NCI-H1105 (cell line): ENCODE measurements at places on chromosomes 1 and 21.
A peak's percentile ranks its signal among the peaks of the same experiment; 100 is the strongest.

DNA sequence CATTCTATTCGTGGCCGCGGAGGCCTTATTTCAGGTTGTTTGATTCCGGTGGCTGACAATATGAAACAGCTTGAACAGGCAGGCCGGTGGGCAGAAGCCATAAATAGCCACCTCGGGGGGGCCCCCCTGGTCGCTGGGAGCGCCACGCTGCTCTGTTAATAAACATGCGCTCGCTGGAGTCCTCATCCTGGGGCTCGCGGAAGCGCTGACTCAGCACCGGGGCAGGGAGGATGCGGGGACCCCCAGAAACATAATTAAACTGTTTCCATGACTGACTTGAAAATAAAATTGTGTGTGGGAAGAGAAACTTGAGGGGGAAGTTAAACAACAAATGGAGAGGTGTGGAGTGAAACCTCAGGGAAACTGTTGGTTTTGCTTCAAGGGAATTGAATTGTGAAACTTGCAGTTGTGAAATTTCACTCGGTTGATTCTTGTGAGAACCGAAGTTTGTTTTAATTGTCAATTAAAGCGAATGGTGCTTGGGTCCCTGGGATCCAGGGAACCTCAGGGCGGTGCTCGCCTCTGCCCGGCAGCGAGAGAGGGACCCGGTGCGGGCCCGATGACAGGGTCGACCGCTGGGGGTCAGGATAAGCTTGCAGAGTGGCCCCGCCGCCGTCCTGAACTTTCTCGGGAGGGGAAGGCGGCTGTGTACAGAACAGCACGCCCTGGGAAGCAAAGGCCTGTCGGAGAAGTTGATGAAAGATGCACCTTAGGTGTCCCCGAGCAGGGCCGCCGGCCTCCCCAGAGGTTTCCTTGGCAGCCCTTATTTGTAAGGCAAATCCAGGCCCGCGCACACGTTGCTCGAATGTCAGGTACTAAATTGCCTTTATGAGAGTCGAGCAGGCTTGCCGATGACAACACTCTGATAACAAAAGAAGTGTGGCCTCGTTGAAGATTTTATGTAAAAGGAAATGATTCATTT is 176.9 kb upstream of the LMO4 start:
- DNase-seq, result no peak

GRCh38 chr21:35575280-35575915 is 484.9 kb downstream of the SETD4 start:
- DNase-seq, result no peak

GRCh38 chr1:63557365-63557987 is 34.2 kb downstream of the EFCAB7 start:
- peak; percentile 2 for DNase-seq

GRCh38 chr1:230425252-230426091 is 660 bp downstream of the PGBD5 start:
- no peak for DNase-seq

DNA sequence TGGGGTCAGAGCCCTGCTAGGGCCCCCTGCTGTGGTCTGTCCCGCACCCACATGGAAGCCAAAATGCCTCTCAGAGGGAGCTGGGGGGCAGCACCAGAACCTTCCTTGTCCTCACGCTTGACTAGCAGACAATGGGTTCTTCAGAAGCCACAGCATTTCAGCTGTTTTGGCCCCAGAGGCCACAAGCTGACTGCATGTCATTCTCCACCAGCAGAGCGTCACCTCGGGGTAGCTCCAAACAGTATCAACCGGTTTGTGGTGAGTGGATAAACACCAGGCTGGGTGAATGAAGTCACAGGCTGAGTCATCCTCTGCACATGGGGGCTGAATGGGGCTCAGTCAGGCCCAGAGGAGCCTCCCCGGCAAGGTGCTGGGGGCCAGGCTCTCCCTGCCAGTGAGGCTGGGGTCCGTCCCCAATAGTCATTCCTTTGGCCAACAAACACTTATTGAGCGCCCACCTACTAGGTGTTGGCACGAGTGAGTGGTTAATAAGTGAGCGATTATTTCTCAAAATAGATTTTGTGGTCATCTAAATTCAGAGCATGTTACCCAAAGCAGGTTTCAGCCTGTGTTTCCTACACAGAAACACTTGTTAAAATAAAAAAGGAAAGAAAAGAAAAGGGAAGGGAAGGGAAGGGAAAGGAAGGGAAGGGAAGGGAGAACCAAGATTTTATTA is 9.1 kb downstream of the OLIG1 start:
- no peak for DNase-seq

DNA sequence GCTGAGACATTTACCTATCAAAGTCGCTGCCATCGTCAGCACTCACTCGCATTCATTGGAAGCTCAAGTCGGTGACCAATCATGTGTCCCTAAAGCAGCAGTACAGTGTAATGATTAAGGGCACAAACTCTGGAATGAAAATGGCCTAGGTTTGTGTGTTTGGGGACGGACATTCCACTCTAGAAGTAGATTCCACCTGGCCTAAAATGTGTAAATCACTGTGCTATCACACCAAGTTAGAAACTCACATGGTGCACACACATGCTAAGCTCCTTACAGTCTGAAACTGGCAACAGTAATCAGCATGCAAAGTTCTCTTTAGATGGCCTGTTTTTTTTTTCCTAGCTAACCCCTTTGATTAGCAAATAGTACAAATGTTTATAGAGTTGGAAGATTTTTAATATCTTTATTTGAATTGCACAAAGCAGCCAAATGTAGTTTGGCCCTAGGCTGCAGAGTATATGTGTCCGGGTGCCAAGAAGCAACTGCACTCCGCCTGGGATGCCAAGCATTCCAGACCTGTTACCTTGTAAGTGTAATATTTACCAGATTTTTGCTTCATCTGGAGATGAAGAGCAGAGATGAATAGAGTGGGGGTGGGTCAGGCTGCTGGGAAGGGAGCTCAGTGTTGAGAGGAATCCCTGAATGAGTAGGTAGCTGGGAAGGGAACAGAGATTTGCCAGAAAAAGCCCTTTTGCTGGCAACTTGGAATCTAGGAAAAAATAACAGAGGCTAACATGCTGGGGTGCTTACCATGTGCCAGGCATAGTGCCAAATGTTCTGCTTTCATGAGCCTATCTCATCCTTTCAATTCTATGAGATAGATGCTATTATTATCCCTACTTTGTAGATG is 35.2 kb downstream of the TGFB2 start:
- peak; percentile 34 for DNase-seq

DNA sequence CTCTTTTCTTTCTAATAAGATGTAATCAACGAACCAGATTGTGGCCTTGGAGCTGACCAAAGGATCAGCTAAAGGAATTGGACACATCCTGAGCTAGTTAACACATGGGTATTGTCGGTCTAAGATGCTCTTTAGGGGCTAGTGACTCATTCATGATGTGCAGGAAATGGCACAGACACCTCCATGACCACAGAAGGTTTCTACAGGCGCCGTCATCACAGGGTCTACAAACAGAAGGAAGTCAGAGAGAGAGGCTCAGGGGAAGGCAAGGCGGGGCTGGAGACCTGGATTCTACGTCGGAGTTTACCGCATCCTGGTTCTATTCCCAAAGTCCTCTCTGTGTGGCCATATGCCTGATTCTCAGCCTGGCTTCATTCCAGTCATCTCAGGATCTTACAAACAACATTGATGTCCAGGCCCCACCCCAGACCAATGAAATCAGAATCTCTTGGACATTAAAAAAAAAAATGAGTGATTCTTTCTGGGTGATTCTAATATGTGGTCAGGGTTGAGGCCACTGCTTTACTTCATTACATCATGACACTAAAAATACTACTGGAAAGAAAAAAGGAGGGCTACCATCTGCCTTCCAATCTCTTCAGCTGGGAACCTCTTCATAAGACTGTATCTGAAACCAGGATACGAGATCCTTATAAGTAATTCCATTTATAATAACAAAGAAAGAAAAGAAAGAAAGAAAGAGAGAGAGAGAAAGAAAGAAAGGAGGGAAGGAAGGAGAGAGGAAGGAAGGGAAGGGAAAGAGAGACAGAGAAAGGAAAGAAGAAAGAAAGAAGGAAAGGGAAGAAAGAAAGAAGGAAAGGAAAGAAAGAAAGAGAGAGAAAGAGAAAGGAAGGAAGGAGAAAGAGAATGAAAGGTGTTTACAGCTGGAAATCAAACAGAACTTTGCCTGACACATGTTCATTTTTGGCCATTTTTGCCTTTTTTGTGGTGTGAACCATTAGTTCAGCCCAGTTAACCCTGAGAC is 11.6 kb upstream of the KCNJ15 start:
- DNase-seq, result no peak

DNA sequence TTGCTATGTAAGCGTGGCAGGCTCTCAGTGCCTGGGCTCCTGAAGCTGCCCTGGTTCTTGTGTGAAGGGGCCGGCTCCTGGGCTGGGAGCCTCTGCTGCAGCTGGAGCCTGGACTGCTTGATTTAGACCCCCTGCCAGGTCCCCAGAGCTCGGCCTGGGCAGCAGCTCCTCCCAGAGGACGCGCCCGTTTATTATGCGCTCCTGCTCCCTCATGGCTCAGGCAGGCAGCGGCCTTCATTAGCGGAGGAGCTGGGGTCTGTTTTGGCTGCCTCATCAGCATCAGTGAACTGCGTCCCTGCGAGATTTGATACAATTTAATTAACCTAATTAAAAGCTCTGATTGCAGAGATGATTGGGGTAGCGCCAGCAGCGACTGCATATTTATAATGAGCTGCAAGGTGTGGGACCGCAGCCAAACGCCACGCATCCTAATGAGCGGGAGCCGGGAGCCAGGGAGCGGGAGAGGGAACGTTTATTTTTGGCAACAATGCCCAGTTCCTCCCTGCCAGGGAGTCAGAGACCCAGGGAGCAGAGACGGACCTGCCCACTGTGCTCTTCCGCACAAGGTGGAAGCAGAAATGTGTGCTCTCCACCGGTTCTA is 16.6 kb downstream of the UTP11 start:
- DNase-seq, result peak; percentile 80

DNA sequence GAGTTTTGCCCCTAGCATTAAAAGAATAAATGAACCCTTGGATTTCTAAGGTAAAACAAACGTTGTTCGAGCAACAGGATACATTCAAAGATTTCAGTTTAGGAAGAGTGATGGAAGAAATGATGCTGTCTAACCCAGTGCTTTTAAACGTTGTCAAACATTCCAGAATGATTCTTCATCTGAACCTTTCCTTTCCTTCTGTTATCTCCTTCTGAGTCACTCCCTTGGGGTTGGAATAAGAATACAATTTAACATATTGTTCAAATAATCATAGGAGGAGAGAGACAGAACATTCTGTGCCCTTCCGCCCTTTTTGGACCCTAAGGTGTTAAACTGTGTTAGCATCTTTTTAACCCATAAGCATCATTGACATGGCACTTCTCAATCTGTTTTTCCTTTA is 61.1 kb upstream of the RCOR3 start:
- no peak for DNase-seq

DNA sequence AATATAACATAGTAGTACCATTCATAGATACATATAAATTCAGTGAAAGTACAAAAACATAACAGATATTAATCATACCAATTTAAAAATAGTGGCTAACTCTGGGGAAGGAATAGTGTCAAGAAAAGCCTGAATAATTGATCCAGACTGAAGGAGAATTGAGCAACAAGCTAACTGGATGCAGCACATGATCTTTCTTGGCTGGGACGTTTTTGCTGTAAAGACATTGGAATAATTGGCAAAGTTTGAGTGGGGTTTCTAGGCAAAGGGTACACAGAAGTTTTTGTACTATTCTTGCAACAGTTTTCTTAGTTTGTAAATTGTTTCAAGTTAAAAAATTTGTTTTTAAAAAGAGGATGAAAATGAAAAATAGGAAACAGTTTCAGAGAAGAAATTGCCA is 2.6 kb upstream of the SH3GLB1 start:
- no peak for DNase-seq

DNA sequence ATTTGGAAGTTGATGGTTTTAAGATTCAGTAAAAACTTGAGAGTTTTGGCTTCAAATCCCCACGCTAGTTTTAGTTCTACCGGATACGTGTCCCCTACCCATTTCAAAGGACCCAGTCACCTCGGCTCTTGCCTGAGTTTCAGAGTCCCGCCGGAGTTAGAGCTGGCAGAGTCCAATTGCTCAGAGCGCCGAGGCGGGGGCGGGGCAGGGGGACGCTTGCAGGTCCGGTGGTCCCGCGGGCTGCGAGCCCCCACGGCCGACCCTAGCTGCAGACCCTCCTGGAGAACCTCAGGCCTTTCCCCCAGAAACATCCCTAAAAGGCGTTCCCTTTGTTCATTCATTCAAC is 765 bp upstream of the VPS45 start:
- DNase-seq, result peak; percentile 89

GRCh38 chr1:7993593-7994479 is 32.3 kb downstream of the ERRFI1 start:
- no peak for DNase-seq

GRCh38 chr1:212261361-212261929 is 23.8 kb upstream of the PPP2R5A start:
- no peak for DNase-seq

DNA sequence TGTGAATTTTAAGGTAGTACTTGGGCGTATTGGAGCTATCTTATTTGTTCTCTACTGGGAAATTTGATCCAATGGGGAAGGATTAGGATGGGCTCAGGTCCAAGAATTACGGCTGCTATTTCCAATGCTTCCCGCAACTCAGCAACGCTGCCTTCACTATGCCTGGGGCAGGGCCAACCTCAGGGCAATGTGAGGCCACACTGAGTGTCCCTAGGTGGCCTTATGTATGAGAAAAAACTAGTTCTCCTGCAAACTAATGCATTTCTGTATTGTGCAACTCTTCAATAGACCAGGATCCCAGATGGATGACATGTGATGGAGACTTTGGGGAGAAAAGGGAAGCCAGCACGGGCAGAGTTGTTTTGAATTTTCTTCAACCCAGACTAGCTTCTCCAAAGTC is 168.1 kb downstream of the DUSP10 start:
- DNase-seq, result no peak

DNA sequence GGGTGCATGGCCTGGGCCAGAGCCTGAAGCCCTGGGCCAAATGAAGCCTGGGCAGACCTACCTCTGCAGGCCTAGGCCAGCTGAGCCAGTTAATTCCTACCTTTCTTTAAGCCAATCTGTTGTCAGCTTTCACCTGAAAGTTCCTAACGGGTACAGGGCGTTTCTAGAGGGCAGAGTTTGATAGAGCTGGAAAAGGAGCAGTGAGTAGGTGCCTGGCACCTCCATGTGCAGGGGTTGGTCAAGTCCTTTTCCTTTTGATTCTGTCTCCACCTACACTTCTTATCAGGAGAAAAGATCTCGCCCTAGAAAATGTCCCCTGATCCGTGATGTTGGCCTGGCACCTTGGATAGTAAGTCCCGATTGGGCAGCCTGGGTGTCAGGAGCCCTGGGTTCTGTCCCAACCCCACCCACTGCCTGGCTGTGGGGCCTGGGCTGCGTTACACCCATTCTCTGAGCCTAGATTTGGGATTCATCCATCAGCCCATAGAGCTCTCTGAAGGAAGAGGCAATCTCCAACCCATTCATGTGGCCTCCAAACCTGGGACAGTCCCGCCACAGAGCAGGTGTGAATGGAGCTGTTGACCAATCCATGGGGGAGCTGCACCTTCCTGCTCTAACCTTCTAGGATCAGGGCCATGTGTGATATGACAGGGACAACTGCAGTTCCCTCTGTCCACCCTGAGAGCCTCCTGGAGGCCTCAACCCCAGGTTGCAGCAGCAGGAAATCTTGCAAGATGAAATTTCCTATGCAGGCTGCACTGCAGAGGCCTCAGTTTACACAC is 304.3 kb downstream of the MATN1 start:
- no peak for DNase-seq
